ENCODE measurements at places on chromosomes 7 and 10.

- no peak for DNase-seq
Measured at GRCh38 chr10:21022821-21023220, 125.7 kb upstream of the NEBL start.

GRCh38 chr7:80151274-80151665 is 16.6 kb downstream of the GNAI1 start:
- peak; percentile 24 for DNase-seq

- DNase-seq: no peak
Measured at GRCh38 chr10:96840841-96841518, 8.9 kb downstream of the LCOR start.

DNA sequence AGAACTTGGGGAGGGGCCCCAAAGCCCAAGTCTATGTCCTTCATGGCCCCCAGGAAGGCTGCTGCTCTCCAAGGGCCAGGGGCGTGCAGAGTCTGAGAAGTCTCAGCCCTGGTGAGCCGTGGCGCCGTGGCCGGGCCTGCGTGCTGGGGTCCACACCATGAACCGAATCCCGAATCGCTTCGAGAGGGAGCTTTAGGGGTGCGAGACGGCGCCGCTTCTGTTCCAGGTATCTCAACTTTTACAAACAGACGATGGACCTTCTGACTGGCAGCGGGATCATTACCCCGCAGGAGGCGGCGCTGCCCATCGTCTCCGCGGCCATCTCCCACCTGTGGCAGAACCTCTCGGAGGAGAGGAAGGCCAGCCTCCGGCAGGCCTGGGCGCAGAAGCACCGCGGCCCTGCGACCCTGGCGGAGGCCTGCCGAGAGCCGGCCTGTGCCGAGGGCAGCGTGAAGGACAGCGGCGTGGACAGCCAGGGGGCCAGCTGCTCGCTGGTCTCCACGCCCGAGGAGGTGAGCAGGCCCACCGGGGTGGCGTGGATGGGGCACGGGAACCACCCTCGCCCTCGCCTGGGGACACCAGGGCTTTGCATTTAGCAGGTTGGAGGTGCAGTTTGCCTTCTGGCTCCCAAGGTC is 12.7 kb downstream of the STRA8 start:
- DNase-seq: no peak

- DNase-seq: no peak
Measured at GRCh38 chr7:108590606-108591005, 20.9 kb downstream of the DNAJB9 start.

- no peak for DNase-seq
Measured at GRCh38 chr7:68014031-68014736, 1017.6 kb downstream of the TYW1 start.
